ENCODE measurements at places on chromosomes 2 and 18.

- peak; percentile 1 for DNase-seq
Measured at GRCh38 chr18:37537868-37538525, 27.6 kb downstream of the CELF4 start.

DNA sequence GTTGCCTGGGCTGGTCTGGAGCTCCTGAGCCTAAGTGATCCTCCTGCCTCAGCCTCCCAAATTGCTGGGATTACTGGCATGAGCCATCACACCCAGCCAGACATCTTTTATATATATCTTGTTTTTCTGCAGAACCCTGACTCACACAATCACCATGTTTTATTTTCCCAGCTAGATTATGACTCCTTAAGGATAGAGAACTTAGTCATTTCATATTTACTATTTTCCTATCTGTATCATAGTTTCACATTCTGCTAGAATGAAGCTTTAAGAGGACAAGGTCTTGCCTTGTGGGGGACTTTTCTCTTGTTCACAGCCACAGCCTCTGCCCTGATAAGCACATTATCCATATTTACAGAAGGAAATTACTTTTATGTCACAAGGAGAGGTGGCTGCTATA, 73.9 kb downstream of the LBH start:
- DNase-seq, result no peak

- DNase-seq, result no peak
Measured at GRCh38 chr18:49704334-49704733, 109.0 kb downstream of the ACAA2 start.

- DNase-seq, result no peak
Measured at GRCh38 chr2:112821682-112822081, 14.9 kb downstream of the IL1B start.

- no peak for DNase-seq
Measured at GRCh38 chr2:9108210-9108967, 98.2 kb upstream of the ASAP2 start.

- DNase-seq, result no peak
Measured at GRCh38 chr2:169073963-169074751, 4.8 kb downstream of the DHRS9 start.

DNA sequence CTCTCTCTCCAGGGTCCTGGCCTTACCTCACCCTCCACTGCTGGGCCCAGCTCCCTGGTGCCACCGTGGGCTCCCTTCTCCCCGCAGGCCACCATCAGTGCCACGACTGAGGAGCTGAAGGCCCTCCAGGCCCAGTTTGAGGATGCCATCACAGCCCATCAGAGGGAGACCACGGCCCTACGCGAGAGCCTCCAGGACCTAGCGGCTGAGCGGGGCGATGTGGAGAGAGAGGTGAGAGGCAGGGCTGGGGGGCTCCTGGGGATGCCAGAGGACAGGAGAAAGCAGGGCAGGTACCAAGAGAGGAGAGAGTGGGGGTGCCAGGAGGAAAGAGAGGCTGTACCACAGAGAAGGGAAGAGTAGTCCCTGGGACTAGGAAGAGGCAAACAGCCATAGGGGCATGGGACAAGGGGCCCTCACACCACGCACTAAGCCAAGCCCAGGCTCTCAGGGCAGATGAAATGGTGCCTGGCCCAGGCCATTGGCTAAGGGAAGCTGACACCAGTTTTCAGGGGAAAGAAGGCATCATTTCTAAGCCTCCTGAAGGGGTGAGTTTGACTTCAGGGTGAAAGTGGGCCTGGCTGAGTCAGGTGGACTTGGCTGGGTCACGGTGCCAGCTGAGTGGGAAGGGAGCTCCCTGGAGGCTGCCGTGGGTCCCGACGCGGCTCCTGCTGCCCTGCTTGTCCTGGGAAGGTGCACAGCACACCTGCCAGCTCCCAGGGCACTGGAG, 39.0 kb upstream of the SNED1 start:
- DNase-seq, result no peak

GRCh38 chr2:231655488-231655887, 52.8 kb upstream of the PTMA start:
- no peak for DNase-seq

DNA sequence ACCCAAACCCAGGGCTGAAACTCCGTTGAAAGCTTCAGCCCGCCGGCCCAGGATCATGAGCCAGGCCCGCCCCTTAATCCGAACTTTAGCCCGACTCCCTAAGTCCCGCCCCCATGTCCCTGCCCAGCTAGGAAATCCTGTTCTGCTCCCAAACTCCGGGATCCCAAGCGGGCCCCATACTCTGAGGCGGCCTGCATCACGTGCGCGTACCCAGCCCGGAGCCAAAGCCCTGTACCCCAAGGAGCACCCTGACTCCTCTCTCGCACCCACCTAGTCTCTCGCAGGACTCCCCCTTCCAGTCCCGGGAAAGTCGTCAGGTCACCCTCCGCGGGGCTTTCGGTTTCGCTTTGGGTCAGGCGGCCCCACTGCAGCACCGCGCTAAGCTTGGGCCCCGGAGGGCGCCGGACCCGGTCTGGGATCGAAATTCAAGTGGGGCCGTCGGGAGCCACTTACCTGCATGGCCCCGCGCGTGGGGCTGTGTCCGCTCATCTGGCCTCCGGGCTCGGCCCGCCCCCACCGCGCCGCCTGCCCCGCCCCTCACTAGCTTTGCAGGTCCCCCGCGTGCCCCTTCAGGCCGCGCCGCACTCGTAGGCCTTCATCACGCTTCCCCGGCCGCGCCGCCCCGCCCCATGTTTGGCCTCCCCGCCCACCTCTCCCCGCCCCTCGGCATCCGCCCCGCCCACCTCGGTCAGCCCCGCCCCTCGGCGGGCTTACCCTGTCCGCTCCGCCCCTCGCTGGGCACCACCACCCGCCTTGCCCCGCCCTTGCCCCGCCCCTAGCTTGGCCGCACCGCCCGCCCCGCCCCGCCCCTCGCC, at the start of gene DNPEP:
DNPEP (minus strand) TSS at position 607 of the 815 bp plus-strand sequence; CDS start at position 489, 118 bp downstream.
- peak; percentile 89 for DNase-seq

DNA sequence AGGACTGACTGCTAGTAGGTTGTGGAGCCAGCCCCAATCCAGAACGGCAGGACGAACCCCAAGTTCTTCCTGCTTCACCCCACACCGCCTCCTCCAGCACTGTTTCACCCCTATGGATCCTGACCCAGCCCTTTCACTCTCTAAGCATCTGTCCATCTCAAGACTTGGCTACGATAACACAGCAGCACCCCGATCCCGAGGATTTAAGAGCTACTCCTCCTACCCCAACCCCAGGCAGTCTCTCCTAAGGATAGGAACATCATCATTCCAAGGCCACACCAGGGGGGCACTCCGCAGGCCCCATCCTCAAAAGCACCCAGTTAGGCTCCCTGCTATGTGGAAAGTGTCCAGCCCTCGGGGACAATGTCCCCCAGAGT, 645 bp downstream of the KCTD18 start:
- DNase-seq, result no peak

Data from stimulated activated CD4-positive, alpha-beta T cell treated with anti-CD3 and anti-CD28 coated beads, Interleukin-1b, Interleukin-23, amount 100 ng/mL, for 24 hours (primary cell).